ENCODE measurements at places on chromosomes 1 and 21.
A peak's percentile ranks its signal among the peaks of the same experiment; 100 is the strongest.

DNA sequence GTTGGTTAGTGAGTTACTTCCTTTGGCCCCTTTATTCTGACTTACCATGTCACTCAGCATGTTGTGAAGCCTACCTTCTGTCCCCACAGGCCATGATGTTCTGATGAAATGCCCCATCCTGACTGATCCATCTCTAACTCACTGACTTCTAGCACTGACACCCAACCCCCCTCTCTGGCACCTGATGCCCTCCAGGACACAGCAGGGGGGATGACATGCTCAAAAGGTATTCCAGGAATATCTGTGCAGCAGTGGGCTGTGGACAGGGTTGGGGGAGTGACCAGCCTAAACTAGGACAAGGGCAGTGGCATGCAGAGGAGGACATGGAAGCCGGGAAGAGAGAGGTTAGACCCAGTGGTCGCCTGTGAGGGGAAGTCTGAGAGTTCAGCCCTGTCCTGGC, 25.5 kb downstream of the SYT2 start:
- DNase-seq: no peak

GRCh38 chr1:162187687-162188276, 118.3 kb downstream of the NOS1AP start:
- no peak for DNase-seq

GRCh38 chr1:158999316-159000069, 10.2 kb upstream of the IFI16 start:
- DNase-seq: peak; percentile 30

GRCh38 chr1:185108321-185108720, 48.4 kb downstream of the TRMT1L start:
- DNase-seq: peak; percentile 10

DNA sequence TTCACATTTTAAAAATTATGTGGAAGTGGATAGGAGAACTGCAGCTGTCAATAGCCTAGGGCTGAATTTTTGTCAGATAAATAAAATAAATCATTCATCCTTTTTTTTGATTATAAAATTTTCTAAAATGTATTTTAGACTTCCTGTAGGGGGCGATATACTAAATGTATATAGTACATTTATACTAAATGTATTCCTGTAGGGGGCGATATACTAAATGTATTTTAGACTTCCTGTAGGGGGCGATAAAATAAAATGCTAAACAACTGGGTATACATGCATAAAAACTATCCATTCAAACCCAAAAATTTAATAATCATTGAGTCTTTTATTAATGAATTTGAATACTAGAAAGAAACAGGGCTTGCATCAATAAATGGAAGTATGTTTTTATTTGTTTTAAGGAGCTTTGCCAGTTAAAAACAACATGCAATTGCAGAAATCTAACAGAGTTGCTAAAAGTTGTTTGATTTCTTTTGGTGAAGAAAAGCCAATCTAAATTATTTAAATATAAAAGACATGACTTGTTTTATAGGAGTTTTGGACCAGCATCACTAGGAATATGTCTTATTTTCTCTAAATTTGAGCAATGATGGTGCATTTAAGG, 31.4 kb downstream of the CLCA1 start:
- DNase-seq: peak; percentile 89

- DNase-seq: peak; percentile 58
These were observed 55.5 kb downstream of the GABPA start for GRCh38 chr21:25790122-25790877.

DNA sequence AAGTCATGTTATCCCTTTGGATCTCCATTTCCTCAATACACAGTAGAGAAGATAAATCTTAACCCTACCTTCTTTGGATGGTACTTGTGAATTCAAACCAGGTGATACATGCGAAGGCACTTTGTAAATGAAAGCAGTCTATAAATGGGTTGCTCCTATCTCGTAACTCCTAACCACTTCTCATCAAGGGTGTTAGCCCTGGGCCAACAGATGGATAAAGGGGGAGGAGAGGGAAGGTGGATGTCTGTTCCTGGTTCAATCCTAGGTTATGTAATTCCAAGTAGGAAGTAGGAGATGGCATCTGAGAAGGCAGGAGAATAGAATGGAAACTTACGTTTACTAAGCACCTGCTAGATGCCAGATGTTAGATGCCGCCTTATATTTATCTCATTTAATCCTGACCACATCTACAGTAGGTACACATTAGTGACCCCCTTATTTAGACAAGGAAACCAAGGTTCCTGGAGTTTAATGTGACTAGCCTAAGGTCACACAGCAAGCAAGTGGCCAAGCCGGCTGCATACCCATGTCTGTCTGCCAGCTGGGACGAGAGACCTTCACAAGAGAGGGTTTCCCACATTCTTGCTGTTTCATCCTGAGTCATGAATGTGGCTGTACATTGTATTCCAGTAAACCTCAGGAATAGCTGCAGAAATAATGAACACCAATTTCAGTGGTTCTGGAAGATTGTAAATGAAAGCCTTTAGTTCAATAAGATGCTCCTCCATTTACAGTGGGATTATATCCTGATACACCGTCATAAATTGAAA, 47.7 kb downstream of the ELAVL4 start:
- DNase-seq: peak; percentile 63

- DNase-seq: no peak
These were observed 420.8 kb downstream of the NPHP4 start for GRCh38 chr1:5571438-5571837.

DNA sequence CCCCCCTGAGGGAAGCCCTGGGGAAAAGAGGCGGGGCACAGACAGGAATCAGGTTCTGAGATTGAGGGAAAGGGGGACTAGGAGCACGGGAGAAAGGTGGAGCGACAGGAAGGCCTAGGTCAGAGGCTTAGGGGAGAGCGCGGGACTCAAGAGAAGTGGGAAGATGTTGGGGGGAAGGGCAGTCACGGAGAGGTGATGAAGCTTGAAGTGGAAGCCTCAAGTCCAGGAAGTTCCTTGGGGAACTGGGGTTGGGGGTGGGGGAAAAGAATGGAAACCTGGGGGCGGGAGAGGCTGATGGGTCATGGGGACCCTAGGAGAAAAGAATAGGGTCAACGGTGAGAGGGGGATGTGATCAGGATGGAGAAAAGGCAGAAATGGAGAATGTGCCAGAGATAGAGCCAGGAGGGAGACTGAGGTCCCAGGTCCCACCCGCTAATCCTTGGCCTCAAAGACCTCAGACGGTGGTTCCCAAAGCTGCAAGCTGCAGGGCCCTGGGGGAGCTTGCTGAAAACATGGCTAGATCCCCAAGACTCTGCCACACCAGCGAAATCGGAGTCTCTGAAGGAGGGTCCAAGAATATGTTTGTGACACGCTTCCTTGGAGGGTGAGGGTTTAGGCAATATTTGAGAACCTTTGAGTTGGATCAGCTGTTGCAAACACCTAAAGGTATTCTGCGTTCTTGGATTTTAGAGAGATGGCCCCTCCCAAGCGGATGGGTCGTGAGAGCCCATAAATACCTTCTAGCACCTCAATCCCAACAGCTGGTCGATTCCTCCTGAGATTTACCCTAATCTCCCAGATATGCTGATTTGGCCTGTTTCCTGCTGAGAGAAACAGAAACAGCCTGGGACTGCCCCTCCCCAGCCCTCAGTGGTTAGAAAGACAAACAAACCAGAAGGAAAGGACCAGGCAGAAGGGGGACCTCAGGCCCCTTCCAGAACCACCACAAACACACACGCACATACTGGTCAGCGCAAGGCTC, 3.6 kb downstream of the C1orf232 start:
- DNase-seq: peak; percentile 72

DNA sequence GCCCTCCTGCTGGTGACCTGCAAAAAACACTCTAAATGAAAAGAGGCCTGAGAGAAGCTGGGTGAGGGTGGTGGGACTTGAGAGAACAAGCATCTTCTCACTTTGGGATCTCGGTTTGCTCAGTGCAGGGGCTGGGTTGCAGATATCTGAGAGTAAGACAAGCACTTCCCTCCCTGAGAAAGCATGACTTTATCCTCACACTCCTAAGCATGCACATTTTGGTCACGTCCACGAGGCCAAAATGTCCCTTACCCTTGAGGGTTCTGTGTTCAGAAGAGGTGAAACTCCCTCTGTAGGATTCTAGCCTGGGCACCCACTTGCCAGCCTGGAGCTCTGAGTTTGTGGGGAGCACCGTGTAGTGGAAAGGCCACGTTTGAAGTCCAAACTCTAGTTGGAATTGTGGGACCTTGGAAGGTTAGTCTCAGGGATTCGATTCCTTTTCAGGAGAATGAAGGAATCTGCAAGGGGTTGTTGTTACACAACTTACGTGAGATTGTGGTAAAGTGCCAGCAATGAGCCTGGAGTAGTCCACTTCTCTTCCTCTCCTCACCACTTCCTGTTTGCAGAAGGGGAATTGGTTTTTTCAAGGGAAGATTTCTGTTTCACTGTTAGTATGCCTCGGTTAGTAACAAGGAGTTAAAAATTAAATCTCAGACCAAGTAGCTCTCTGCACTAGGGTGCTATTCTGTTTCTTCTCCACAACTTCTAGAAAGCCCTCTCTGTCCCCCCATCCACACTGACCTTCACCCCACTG, 3.0 kb downstream of the FCAMR start:
- no peak for DNase-seq

DNA sequence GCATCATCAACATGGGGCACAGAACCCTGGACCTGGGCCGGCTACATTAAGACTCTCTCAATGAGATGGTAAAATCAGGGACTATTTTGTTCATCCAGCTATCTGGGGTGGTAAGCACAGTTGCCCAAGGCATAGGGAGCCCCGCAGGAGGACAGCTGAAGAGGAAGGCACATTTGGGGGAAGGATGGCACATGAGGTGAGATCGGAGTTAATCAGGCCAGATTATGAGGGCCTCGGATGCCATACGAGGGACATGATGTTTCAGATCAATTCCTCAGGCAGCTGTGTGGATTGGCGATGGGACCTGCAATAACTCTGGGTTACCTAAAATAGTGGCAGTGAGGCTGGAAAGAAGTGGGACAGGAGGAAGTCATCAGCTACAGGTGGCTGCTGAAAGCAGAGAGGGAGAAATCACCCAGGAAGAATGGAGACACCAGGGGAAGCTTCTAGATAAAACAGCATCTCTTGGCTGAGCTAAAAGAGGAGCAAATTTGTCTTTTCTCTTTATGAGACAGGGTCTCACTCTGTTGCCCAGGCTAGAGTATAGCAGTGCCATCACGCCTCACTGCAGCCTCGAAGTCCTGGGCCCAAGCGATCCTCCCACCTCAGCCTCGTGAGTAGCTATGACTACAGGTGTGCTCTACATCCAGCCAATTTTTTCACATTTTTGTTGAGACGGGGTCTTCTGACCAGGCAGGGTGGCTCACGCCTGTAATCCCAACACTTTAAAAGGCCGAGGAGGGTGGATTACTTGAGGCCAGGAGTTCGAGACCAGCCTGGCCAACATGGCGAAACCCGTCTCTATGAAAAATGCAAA, 21.1 kb downstream of the TOMM20 start:
- DNase-seq: peak; percentile 54

- no peak for DNase-seq
These were observed 182.8 kb upstream of the NRIP1 start for GRCh38 chr21:15247613-15248012.

DNA sequence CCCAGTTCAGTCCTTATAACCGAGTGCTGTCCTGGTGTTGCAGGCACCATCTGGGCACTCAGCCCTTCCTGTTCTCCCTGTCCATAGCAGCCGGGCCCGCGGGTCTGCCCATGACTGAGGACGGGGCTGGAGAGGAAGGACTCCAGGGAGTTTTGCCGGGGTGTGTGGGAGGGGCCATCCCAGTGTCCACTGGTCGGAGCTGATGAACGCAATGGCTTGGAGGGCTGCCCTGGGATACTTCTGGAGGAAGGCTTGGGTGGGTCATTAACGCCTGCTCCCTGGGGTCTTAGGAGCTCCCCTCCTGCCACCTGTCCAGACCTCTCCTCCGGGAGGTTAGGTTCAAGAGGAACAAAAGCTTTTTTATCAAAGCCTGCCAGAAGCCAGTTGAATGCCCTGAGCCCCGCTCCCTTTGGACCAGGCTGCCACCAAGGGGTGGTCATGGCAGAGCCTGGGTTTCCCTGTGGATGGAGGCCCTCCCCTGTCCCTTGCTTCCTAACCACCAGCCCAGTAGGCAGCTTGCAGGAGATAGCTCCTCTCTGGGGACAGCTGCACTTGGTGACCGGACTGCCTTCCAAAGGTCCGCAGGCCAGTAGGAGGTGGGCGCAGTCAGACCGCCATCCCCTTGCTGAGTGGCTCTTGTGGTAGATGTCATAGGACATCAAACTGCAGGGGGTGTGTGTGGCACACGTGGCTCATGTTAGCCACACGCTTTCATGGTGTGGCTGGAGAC, 61.3 kb downstream of the TRIM11 start:
- no peak for DNase-seq

- no peak for DNase-seq
These were observed 144.7 kb upstream of the JUN start for GRCh38 chr1:58928514-58928913.

All from NCI-H82 (cell line).